ENCODE measurements at places on chromosomes 2 and 18.

DNA sequence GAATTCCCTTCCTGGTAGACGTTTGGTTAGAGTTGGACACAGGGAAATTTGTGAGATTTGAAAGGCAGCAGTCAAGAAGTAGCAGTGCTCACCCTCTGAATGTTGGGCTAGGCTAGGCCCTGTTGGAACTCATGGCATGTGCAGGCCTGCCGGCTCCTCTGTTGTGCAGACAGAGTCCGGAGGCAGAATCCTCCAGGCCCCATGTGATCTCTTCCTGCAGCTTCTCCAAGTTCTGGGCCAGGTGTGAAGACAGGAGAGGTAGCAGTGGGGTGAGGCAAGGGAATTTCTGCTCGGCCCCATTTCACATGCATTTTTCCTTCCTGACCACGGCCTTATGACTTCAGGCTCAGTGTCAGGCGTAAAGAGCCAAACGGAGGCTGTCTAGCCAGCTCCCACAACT is 36.9 kb upstream of the RAB31 start:
- no peak for DNase-seq

DNA sequence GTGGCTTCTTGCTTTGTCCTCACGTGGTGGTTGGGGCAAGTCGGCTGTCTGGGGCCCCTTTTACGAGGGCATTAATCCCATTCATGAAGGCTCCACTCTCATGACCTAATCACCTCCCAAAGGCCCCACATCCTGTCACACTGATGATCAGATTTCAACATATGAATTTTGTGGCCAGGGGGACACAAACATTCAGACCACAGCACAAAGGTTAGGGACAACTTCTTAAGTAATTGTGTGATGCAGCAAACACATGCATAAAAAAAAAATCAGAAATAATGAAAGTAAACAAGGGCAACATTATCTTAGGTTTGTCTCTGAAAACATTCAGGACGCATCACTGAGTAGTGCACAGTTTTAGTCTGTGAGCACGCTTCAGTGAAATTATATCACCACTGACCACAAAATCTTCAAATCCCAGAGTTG is 54.2 kb upstream of the FRZB start:
- DNase-seq = no peak

DNA sequence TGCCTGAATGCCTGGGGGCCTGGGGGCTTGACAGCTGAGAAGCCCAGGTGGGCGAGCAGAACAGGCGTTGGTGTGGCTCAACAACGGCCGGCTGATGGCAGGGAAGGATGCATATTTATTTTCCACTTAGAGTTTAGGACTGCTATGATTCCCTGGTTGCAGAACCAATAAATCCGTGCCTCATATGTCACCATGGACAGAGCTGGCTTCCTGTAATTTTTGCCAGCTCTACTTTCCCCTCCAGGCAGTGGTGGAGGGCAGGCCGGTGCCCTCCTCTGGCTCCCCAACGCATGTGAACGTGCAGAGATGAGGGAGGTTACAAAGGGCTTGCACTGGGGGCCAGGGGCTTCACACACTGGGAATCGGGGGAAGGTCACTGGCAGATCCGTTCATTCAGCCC is 18.2 kb downstream of the SAG start:
- DNase-seq = no peak

DNA sequence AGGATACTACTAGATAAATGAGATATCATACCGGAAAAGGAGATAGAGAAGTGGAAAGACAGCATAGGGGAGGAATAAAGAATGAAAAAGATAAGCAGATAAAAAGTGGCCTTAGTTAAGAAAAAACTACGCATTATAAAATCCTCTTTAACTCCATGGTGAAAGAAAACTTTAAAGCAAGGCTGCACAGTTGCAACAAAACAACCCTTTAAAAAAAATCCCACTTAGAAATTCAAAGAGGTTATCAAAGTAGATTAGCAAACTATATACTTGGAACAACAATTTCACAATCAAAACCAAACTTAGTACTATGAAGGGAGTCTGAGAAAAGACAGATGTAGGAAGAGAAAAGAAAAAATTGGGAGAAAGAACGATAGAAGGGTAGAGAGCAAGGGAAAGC is 133.4 kb upstream of the OSR1 start:
- no peak for DNase-seq

GRCh38 chr18:55593888-55594287 is 5.9 kb upstream of the TCF4 start:
- DNase-seq = no peak

GRCh38 chr2:177717831-177718618 is 325.5 kb downstream of the AGPS start:
- DNase-seq = no peak

- peak; percentile 77 for DNase-seq
These were observed 87.9 kb downstream of the UGGT1 start for GRCh38 chr2:128178650-128179460.

- DNase-seq = no peak
These were observed 2.1 kb upstream of the PID1 start for GRCh38 chr2:229273006-229273722.

GRCh38 chr2:2116657-2117056 is 214.4 kb downstream of the MYT1L start:
- DNase-seq = no peak

- no peak for DNase-seq
These were observed 43.3 kb downstream of the ZNF532 start for GRCh38 chr18:58908006-58908405.

DNA sequence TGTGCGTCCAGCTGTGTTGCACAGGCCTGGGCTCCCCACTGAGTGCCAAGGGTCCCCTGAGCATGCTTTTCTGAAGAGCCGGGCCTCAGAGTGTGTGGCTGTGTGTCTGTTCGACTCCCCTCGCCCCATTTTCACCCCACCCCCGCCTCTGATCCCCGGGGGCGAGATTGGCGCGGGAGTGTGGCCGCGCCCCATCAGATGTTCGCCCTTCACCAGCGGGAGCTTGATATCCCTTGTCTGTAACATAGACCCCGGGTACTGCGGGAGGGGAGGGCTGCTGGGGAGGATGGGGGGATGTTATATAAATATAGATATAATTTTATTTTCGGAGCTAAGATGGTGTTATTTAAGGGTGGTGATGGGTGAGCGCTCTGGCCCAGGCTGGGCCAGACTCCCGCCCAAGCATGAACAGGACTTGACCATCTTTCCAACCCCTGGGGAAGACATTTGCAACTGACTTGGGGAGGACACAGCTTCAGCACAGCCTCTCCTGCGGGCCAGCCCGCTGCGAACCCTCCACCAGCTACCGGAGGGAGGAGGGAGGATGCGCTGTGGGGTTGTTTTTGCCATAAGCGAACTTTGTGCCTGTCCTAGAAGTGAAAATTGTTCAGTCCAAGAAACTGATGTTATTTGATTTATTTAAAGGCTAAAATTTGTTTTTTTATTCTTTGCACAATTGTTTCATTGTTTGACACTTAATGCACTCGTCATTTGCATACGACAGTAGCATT is 1.5 kb downstream of the RHOB start:
- DNase-seq = no peak

DNA sequence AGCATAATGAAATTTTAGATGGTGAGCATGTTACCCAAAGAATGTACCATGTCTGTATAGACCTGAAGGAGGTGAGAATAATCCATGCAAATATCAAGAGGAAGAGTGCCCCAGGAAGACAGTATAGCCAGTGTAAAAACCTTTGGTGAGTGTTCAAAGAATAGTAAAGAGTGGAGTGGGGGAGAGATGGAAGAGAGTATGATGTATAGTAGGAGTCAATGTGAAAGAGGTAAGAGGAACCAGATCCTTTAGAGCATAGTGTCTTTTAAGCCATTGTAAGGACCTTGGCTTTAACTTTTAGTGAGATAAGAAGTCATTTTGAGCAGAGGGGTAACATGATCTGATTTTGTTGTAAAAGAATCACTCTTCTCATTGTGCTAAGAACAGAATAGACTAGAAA is 1052.3 kb upstream of the ZEB2 start:
- DNase-seq = no peak

DNA sequence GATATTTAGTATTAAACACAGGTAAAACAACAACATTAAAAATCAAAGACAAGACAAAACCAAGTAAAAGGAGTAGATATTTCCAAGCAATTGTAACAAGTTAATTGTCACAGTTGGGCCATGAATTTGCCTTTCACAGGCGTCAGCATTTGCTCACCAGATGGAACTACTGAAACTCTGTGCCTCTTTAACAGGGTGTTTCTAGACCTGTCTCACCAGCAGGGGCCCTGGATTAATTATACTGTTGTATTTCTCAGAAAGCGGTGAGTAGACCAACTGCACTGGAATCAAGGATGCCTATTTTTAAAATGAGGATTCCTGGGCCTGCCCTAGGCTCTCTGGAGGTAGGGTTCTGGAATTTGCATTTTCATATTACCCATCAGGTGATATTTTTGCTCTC is 92.6 kb downstream of the UPP2 start:
- DNase-seq = no peak

DNA sequence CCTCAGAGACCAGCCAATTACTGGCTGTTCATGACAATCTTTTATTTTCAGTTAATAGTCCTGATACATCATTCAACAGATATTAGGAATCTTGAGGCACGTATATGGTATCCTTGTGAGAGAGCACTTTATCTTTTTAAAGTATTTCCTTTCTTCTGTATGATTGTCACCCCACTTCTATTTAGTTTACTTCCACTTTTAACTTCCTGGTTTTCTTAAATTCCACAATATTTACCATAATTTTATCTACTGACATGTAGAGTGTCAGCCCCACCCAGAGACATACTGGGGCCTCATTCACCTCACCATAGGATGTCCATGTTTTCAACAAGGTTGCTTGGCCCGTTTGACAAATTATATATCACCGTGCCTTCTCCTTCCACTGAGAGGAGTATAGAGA is 182.9 kb upstream of the ID2 start:
- DNase-seq = no peak

DNA sequence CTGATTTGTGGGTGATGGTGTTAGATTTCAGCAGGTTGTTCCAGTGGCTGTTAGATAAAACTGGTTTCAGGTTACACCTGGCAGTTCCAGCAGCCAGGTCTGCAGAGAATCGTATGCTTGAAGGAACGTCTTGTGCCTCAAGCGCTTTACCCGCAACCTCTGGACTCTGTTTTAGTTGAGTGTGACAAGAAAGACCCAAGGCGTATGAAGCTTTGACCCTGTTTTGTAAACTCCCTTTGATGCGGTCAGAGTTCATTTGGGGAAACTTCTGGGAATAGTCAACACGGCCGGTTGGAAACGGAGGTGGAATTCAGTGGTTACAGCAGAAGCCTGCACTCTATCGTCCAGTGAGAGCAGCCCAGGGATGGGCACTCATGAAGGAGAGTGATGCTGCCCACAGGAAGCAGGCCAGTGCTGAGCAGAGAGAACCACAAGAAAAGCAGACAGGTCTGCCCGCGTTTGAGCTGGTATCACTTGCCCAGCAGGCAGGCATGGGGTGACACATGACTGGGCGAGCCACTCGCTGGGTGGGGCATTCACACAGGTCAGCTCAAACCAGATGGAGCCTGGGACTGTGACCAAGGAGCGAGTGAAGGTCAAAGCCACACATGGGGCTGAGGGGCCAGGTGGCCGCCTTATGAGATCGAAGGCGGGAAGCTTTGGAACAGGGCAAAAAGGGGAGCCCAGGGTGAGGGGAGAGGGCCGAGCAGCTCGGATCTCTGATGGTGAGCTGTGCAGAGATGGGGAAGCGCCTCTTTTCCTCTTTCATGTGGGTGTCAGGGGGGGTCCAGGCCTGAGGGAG is 99.6 kb upstream of the MBOAT2 start:
- no peak for DNase-seq
